ENCODE measurements at places on chromosomes 11 and 22. TPM values are rescaled to one million over a fixed set of nuclear protein-coding genes. Genes with fewer than 3 reads are reported as not detected.

GRCh38 chr11:11178671-11179638, 174.1 kb downstream of the CSNK2A3 start:
- DNase-seq: peak; percentile 75

DNA sequence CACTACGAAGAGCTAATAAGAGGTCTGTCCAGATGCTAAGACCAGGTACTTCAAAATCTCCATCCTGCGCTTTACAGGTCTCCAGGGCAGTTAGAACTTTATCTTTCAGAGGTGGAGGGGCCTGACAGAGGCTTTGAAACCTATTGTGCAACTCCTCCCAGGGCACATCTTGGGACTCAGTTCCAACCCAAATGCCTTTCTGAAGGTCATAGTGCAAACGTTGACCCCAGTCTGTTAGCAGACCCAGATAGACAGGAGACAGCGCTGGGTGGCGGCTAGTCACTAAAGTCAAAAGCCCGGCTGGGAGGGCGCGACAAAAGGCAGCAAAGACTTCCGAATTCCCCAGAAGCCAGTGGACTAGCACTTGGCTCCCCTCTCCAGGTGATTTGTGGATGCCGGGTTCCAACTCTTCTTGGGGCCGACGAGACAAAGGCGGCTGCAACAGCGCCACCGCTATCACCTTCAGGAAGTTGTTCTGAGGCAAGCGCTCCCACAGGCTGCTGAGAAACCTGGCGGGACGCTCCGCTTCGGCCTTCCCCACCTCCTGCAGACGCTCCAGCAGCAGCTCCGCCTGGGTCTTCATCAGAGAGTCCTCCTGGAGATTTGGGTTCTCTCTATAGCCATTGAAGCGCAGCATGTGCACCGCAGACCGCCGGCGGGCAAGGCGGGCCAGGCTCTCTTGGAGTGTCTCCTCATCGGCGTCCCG, 728 bp downstream of the FANCF start:
- peak; percentile 39 for DNase-seq

The RAB3IL1 gene
- total RNA-seq: 9.9 TPM

GRCh38 chr11:78649361-78650215, 74.9 kb upstream of the NARS2 start:
- DNase-seq: no peak

DNA sequence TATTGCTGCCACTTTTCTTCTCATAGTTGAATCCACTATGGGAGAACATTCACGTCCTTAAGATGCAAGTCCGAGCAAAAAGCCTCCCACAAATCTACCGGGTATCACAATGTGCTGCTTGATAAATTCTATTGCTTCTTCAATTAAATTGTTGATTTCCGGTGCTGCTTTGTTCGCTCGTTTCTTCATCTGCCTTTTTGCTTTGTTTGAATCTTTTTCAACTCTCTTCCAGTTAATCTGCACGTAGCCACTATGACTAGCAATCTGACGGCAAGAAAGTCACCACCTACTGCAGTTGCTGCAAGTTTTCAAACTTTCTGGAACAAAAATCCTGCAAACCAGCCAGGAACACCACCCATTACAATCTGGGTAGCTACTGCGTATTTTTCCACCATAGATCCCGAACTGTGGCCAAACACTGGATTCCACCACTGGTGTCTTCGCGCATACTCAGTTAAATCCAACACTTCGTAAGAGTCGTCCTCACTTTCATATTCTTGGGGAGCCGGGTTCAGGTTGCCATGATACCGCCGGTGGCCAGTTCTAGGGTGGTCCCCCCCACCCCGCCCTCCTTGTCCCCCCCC, 59.1 kb downstream of the CLMP start:
- no peak for DNase-seq

GRCh38 chr11:102527684-102528083, 2.9 kb downstream of the MMP7 start:
- no peak for DNase-seq

GRCh38 chr11:19283991-19284390, 43.2 kb upstream of the E2F8 start:
- no peak for DNase-seq

The ZBTB44 gene
- total RNA-seq: 18.8 TPM

- no peak for DNase-seq
Measured at GRCh38 chr22:42313204-42313603, 42.8 kb upstream of the TCF20 start.

DNA sequence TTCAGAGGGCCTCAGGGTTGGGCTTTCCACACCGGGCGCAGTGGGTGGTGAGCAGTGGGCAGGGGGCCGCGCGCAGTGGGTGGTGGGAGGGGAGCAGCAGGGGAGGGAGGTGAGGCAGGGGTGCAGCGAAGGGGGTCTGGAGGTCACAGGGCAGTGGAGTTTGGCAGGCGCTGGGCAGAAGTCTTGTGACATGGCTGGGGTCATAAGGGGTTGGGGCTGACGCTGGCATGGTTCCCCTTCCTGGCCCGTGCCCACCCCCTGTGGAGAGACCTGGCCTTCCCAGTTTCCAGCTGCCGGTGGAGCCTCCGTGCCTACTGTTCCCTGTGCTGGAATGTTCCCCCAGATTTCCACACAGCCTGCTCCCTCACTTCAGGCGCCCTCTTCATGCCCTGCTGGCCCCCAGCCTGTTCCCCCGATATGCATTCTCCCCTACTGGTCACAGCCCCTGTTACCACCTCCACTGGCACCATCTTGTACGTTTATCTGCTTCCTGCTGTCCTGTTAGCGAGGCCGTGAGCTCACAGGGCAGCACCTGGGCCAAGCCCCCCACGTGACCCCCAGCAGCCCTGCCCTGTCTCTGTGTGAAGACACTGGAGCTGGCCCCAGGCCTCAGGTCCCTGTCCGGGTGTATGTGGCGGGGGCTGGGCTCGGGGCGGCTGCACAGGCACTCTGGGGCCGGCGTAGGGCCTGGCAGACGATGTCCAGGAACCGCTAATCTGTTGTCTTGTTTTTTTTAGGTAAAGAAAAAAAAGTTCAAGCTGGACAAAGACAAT, 111.6 kb downstream of the KCNQ1OT1 start:
- DNase-seq: no peak

GRCh38 chr22:29456211-29456671, 17.9 kb downstream of the RFPL1 start:
- no peak for DNase-seq

DNA sequence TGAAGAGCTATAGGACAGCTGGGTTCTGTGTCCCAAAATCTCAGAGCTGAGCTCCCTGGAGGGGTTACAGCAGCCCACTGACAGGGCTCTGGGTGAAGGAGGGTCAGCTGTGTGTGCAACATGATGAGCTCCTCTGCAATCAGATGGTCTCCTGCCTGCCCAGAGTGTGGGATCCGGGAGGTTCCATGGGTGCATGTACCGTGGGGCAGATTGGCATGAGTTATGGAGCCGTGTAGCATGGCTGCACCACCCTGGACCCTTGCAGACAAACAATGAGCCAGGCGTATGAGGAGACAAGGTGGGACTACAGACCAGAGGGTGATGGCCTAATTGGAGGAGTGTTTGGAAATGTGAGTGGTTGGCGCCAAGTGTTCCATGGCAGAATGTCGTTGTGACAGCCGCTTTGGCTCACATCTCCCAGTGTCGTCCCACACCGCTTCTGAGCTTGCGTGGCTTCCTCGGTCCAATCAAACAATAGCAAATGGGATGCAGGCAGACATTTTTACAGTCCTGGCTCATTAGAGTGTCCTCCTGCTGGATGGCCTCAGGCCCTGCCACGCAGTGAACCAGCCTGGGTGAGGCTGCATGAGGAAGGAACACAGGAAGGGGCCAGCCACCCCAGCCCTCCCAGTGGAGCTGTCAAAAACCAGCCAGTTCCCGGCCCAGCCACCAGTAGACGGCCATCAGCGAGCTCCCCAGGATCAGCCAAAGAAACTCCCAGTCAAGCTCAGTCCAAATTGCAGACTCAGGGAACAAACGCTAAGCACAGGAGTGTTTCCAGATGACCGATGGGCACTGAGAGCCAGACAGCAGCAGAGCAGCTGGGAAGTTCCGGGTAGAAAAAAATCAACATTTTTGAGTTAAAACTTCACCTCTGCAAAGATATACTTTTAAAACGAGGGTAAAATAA, 1066.9 kb downstream of the BRD1 start:
- no peak for DNase-seq

DNA sequence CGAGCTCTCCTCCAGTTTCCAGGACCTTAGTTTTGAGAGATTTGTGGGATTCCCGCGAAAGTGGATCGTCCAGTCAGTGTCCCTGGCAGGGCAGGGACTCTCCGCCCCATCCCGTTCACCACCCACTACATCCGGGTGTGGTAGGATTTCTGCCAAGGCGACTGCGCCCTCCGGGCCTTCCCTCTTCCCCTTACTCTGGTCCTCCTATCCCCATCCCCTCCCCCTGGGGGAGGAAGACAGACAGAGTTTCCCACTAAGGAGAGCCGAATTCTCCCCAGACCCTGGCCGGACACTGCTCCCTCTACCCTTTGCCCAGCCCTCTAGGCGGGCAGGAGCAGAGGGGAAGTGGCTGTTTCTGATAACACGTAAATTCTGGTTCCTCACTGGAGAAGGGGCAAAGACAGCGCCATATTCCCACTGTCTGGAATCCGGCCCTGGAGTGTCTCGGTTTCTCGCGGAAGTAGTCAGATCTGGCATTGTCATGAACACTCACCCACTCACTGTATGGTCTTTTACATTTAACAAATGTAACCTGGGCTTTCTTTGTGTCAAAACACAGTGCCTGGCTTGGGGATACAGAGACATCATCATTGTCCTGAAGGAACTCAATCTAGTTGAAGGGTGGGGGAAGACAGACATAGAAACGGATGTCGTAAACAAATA, 1.1 kb upstream of the NECTIN1 start:
- DNase-seq: no peak

The TMEM191C gene
- total RNA-seq: 6.7 TPM

The NRXN2 gene
- not detected for total RNA-seq

- DNase-seq: no peak
Measured at GRCh38 chr11:62130283-62131169, 6.7 kb downstream of the INCENP start.

The GPR83 gene
- total RNA-seq: not detected

DNA sequence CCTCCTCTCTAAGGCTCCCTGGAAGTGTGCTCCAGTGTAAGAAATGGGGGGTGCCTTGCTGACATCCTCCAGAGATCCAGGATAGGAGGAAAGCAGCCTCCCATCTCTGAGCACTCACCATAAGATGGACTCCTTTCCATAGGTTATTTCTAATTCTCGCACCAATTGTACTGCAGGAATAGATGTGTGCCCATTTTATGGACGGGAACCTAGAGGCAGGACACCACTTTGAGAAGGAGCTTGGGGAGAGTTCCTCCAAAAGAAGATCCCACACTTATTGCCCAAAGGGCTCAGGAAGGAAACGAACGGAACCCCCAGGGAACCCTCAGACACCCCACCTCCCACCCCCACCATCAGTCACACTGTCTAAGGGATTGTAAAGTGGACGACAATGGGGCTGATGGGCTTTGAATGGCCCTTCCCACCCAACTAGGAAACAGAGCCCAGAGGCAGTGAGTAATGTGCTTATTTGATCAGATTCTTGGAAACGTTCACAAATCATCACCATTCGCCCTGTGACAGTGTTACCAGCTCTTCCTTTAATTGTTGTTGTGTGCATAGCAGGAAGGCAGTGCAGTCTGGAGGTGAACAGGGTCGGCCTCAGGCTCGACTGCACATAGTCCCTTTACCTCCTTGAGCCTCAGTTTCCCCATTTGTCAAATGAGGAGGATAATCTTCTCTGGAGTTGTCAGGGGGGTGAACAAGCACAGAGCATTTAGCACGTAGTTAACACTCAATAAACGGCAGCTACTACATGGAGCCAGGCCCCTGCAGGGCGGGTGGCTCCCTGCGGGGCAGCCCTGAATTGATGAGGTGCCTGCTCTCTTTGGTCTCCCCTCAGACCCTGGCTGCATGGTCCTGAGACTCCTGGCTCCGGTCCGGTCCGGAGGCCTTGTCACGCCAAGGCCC, 8.4 kb upstream of the MN1 start:
- no peak for DNase-seq

DNA sequence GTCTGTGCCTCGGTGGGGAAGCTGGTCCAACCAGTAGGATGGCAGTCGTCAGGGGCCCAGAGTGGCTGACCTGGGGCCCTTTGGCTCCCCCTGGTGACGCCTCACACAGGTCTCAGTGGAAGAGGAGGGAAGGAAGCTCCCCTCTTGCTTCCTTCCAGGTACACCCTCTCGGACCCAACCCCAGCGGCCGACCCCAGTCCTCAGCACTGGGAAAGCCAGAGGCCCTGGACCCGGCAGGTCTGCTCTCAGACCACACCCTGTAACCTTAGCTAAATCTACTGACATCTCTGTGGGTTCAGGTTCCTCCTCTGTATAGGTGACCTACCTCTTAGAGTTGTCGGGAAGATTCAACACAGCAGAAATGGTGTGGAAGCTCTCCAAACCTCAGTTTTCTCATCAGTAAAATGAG, 3.4 kb upstream of the SCUBE1 start:
- DNase-seq: no peak

The MMP8 gene
- total RNA-seq: not detected

The TSSK2 gene
- total RNA-seq: not detected

DNA sequence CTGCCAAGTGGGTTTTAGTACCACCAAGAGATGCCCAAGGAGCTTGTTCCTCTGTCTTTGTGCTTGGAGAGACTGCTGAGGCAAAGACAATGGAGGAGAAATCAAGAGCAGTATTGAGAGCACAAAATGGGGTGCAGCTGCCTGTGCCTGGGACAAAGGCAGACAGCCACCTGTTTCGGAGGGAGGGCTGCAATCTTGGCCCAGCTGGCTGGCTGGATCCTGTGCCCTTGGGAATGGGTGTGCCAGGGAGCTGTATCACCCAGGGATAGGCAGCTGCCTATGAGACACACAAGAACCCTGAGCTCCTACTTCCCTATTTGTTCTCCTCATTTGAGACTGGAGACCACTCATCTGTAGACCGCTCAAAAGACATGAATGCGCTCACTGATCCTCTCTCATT, 23.3 kb upstream of the CHRM4 start:
- no peak for DNase-seq

DNA sequence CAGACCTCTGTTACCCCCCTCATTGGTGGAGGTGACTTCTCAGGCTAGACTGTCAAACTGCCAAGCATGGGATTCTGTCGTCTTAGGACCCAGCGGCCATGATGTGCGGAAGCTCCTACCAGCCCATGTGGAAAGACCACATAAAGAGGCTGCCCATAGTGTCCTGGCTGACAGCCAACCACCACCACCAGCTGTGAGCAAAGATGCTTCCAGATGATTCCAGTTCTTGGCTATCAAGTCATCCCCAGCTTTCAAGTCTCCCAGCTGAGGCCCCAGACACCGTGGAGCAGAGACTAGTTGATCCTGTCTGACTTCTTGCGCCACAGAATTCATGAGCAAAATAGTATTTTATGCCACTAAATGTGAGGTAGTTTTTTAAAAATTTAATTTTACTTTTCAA, 32.9 kb downstream of the SCUBE1 start:
- no peak for DNase-seq

GRCh38 chr11:125165111-125165842, 726 bp downstream of the PKNOX2 start:
- DNase-seq: no peak

DNA sequence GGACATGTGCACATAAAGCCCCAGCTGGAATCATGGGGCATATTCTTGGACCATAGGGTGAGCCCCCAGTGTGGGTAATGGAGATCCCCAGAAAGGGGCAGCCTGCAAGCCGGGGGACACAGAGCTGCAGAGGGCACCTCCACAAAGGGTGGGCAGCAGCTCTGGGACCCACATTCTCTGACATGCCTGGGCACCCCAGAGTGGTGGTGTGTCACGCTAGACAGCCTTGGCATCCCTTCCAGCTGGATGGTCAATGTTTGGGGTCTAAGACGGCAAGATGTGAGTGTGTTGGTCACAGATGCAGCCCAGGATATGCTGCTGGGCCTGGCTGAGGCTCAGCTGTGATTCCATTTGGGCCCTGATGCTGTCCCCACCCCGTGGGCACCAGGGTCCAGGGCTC, 9.7 kb downstream of the ADORA2A start:
- DNase-seq: no peak

The PLAAT4 gene
- total RNA-seq: 14.1 TPM

Data from kidney epithelial cell (primary cell).